ENCODE measurements at places on chromosomes 4 and X.
A peak's percentile ranks its signal among the peaks of the same experiment; 100 is the strongest.

DNA sequence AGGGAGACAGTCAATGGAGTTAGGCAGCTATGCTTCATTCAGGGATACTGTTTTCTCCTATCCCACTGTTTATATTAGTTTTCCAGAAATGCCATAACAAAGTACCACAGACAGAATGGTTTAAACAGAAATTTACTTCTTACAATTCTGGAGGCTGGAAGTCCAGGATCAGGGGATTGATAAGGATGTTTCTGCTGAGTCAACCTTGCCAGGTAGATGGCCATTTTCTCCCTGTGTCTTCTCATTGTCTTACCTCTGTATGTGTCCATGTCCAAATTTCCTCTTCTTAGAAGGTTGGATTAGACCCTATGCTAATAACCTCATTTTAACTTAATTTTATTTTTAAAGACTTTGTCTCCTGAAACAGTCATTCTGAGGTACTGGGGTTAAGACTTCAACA is 20.5 kb upstream of the EPGN start:
- DNase-seq: no peak

- no peak for DNase-seq
Observed at GRCh38 chr4:8649631-8650361, 57.2 kb downstream of the CPZ start.

DNA sequence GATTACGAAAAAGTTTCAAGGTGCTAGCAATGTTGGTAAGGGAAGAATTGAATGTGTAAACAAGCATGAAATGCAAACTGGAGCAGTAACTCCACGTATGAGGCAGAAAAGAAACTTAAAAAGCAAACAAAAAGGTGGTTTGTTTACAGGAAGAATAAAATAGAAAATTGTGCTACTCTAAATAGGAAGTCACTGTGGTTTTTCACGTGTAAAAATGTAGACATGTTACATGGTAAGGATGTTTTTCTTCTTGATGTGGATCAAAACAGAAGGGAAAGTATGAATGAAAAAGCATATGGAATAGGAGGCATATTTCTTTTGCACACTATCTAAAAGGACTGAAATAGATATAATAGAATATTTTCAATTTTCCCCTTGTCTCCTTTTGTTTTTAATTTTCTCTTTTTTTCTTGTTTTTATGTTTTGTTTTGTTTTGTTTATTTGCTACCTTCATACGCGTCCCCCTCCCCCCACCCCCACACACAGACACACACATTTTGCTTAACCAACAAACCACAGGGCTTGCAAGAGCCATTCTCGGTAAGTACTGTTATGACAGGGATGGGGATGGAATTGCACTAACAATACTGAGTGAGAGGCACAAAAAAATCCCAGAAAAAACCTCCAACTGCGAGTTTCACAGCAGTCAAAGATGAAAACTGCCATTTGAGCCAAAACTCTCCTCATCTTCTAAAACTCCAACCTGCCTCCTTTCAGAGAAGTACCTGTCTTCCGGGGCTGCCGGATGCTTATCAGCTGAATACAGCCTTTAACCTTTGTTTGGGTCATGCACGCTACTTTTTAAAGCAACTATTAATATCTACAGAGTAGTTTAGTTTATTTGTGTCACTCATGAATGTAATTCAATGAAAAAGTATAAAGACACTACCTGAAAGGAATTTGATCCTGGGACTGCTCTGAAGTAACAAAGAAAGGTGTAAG is 135.8 kb downstream of the IL15 start:
- no peak for DNase-seq

GRCh38 chrX:153492543-153492942 is 2.2 kb upstream of the BGN start:
- no peak for DNase-seq

DNA sequence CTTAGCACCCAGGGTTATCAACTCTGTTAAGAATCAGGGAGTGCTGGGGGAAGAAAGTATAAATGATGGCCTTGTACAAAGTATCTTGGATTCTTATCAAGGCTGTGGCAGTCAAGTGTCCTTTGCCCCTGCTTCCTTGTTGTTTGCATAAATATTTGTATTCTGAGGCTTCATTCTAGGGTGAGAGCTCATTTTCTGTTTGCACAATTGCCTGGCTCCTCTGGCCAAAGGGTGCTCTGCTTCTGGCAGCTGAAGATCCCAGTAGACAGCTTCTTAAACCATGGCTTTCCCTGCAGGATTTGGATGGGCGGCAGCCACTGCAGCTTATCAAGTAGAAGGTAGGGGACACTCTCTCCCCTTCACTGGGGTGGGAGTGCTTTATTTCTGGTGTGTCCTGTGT is at the start of gene GBA3:
GBA3 (plus strand) TSS at position 202 of the 400 bp plus-strand sequence.
- no peak for DNase-seq

- DNase-seq: no peak
Observed at GRCh38 chr4:119204916-119205315, 7.6 kb upstream of the USP53 start.

DNA sequence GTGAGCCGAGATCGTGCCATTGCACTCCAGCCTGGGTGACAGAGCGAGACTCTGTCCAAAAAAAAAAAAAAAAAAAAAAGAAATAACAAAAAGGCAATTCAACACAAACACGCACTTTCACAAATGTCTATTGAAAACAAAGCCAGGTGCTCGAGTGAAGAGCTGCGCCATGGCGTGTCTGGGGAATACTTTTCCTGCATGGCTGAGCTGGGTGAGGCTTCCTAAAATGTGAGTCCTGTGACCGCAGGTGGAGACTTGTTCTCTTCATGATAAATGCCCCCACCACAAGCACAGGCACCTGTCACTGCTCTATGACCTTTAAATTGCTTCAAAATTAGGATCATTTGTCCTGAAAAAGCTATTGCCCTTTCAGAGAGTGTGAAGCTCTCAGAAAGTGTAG is 4.0 kb upstream of the ABLIM2 start:
- no peak for DNase-seq

- DNase-seq: no peak
Observed at GRCh38 chrX:2782171-2782570, 30.3 kb downstream of the XG start.

DNA sequence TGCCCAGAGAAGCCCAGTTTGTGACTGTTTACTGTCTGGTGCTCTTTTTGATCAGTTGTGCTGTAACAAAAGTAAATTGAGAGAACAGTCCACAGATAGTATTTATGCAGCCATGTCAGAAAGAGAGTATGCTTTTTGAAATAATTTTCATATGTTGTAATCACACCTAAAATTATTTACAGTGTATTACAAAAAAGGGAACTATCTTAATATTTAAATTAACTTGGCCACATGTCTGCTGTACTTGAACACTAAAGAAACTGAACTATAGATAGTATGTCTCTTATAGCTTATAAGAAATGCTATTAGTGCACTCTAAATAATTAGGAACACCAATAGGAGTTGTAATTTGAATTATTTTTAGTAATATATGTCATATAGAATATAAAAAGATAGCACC is 30.2 kb downstream of the KIAA0232 start:
- DNase-seq: no peak

DNA sequence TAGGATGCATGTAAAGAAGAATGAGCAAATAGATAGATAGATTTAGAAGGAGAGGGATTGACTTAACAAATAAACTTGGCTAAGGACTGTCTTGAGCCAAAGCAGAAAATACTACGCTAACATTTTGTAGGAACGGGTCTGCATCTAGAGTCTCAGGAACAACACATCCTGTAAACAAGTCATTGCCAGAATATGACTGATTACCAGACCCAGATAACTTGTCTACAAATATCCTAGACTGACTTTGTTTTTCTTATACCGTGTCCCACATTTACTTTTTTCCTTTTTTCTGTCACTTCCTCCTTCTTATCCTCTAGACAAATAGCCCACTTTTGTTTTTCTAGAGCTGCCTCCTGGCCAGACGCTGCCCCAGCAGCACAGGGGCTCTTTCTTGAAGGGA is 393.6 kb downstream of the PDGFC start:
- no peak for DNase-seq

DNA sequence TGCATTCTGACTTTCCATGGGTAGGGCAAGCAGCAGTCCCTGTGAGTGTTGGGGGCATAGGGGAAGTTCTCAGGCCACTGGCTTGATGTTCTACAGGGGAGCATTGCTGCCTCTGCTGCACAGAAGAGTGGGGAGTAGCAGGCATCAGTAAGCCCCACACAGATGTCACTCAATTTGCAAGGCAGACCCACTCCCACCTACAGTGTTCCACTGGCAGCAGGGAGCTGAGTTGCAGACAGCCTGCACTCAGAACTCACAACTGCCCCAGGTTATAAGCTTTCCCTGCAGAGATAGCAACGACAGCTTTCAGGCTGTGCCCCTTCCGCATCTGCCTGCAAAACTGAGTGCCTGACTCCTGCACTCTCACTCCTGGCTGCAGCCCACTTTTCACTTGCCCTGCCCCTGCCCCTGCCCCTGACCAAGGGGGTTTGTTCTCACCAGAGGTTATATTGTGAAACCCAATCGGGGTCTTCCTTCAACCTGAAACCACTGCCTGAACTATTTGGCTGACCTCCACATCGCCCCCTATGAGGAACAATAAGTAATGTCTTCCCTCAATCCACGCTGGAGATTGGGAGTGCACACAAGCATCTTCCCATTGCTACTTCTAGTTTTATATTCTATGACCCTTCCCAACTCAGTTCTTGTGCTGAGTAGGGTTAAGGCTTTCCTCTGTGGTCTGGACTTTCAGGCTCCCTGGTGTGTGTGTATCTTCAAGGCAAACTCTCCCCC is 227.4 kb upstream of the CXorf51B start:
- no peak for DNase-seq

GRCh38 chrX:614136-614535 is 16.5 kb upstream of the SHOX start:
- no peak for DNase-seq

GRCh38 chr4:54231768-54232688 is 2.9 kb downstream of the PDGFRA start:
- DNase-seq: no peak

DNA sequence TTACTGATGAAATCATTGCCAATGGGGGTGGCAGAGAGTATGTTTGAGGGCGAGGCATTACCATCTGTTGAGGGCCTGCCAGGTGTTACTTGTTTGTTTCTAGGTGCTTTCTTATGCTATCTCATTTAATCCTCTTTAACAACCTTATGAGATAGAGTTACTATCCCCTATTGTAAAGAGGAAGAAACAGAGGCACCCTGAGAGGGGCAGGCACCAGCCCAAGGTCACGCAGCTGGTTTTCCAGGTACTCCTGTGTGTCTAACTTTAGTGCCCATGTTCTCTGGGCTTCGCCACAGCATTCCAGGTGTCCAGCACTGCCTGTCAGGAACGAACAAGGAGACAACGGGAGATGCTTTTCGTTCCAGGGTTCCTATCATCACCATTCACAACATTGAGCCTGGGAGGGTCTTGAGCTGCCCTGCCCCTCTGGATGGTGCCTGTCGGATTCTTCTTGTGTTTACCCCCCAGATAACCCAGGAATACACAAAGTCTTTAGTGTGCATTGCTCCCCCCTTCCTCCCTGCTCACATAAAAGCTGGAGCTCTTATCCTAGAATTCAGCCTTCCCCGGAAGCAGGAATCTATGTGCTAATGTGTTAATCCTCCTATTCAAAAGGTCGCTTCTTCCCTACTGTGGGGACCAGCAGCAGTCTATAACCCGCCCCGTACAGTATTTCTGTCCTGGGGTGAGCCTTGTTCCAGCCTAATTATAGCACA is 24.9 kb upstream of the GPC4 start:
- DNase-seq: no peak

DNA sequence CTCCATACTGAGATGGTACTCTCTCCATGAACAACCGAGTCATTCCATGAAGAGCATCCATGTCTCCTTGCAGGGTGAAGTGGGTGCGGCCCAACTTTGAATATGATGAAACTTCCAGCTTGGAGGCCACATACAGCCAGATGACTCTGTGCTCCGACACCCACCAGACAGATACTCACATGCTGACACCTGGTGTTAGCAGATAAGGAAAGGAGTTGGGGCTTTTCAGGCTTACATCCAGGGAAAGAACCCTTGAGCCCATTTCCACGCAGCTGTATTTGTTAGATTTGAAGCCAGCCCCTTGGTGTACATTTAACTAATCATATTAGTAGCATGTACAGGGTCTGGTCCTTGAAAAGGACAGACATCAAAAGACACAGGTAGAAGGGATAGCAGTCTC is 62.1 kb upstream of the PRRG3 start:
- no peak for DNase-seq

DNA sequence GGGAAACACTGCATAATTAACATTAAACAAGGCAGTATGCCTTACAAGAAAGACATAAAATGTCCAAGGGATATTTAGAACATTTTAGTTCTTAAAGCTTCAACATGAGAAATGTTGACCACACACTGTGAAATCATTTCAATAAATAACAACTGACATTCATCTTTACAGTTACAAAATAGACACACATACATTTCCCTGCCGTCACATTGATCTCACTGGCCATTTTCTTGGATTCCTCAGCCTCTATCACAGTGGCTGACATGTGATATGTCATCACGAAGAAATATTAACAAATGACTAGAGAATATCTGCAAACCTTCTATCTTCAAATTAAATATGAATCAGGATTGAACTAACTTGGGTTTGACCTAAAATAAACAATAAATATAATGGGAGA is 1.9 kb downstream of the CXCL2 start:
- no peak for DNase-seq

DNA sequence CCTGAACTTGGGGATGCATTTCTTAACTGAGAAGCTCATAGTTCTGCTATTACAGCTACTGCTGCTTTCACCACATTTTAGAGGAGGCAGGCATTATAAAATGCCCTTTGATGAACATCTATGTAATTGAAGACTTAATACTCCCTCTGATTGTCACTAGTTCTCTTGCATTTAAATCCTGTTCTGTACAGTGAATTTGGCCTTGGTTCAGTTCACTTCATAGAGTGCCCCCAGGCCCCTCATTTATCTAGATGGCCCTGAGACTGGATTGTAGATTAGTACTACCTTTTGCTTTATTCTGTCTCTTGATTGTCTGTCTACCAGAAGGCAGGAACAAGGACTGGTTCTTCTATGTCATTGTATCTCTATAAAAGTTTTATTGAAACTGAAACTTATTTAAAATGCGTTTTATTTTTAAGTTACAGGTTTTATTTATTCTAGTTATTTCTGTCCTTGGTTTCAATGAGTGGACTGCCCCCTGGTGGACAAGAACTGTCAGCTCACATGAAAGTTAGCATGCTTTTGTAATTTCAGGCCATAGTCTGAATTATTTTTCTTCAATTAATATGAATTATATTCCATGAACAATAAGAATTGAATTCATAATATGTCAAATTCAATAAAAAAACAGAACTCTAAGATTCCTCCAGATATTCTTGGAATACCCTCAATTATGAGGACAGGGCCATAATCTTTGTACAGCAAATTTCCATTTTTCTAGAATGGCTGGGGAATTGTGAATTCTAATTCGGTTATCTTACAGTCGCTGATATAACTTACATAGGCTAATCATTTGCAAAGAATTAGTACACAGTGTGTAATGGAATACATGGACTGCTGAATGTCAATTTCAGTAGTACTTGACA is 47.2 kb upstream of the TMEM33 start:
- no peak for DNase-seq

- DNase-seq: no peak
Observed at GRCh38 chr4:44326741-44327140, 121.9 kb downstream of the KCTD8 start.

DNA sequence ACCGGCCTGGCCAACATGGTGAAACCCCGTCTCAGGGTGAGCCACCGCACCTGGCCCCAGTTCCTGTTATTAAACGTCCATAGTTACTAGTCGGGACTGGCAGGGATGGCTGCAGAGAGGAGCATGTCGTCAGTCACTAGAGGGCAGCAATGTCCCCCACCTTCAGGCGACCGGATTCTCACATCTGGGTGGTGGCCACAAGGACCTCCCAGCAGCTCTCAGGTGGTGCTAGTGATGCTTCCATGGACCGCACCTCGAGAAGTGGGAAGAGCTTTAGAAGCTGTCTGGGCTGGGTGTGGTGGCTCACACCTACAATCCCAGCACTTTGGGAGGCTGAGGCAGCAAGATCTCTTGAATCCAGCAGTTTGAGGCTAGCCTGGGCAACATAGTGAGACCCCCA is 13.3 kb upstream of the IL3RA start:
- DNase-seq: peak; percentile 23

Measured in stimulated activated CD8-positive, alpha-beta memory T cell treated with anti-CD3 and anti-CD28 coated beads, Interleukin-2, amount 100 ng/mL, for 1 hour (primary cell).